ENCODE measurements at places on chromosomes 2 and 18.

GRCh38 chr2:43407935-43408334, 181.5 kb upstream of the ZFP36L2 start:
- no peak for DNase-seq

DNA sequence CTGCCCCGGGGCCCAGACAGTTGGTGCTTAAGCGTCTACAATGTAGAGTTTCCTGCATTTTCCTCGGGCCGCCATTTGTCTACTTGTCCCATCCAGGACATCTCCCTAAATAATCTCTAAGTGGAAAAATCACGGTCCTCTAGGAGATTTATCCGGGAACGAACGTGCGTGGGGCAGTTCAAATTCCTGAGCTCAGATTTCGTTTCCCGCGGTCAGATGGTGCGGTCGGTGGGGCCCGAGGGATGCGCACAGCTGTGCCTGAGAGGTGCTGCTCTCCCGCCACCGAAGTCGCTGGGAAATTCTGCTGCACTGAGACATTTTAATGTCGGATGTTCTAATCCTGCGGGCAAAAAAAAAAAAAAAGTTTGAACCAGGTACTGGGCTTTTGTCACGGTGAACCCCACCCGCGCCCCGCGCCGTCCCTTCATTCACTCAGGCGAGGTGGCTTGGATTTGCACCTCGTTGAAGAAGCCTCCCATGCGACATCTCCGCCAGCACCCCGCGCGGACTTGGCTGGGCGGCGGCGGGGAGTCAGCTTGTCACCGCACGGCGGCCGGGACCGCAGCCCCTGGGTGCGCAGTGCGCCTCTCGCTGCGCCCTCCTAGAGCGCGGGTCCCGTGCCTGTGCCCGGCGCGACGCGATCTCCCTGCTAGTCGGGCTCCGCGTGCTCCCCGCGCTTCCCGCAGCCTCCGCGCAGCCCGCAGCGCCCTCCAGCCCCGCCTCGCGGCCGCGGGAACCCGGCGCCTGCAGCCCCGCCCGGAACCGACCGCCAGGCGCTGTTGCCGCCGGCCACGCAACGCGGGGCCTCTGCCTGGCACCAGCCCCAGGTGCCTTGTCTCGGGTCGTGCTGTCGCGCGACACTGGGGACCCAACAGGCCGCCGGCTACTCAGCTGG, 191.9 kb upstream of the TCF4 start:
- DNase-seq, result no peak

DNA sequence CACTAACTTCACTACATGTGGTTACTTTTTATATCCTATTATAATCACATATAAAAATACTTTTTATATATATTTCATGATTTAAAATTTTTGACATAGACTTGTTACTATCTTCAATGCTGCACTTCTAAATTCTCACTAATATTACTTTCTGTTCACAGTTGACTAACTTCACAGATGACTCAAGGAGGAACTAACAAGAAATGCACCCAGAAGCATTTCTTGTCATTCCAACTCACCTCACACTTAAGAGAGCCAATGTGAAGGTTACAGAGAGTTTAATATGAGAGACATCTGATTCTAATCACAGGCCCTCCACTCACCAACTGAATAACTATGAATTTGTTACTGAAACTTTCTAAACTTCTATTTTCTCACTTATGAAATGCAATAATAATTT, 399.8 kb upstream of the SLC8A1 start:
- DNase-seq, result no peak

GRCh38 chr2:98608962-98609604, 694 bp downstream of the UNC50 start:
- DNase-seq, result no peak

DNA sequence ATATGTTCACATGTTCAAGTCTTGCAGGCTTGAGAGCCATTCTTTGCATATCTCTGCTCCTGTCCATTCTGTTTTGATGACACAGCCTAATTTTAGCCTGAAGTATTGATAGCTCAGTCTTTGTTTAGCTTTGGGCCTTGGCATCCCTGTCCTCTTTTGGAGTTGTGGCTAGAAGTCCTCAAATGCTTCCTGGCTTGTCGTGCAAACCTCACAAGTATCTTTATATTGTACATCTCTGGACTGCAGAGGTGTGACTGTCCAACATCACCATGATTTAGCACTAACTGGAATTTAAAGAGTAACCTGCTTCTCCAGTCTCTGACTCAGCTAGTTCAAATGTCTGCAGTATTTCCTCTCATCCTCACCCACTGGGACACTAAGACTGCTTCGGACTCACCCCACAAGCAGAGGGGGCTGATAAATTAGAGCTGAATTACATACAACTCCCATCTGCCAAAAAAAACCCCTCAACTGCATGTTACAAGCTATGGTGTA, 11.7 kb downstream of the PFN4 start:
- no peak for DNase-seq

DNA sequence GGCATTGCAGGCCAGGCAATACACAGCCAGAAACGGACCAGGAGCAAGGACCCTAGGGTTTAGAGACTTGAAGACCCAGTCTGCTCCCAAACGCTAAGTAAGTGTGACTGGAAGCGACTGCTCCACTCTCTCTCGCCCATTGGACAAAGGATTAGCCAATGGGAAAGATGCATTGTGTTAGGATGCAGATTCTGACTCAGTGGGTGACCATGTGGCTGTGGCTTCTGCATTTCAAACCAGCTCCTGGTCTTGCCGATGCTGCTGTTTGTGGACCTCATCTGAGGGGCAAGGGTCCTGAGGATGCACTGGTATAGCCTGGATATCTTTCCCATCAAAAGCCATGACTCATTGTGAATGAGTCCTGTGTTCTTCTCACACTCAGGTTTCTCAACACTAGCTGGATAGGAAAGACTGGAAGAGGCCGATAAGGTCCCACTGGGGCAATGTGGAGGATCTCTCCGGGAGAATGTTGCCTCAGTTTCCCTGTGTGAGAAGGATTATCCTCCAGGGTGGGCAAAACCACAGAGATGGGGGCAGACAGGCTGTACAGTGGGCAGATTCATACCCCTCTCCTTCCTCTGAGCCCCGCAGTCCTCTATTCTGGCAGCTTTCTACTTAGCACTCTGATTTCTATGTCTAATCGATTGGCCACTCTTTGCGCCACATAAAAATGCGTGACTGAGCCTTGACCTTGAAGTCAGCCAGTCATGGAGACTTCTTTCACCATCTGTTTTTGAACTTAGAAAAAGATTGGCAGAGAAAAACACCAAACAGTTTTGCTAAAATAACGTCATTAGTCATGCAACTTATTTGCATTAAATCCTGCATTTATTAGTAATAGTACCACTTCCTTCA, 257.1 kb downstream of the PRKCE start:
- no peak for DNase-seq

DNA sequence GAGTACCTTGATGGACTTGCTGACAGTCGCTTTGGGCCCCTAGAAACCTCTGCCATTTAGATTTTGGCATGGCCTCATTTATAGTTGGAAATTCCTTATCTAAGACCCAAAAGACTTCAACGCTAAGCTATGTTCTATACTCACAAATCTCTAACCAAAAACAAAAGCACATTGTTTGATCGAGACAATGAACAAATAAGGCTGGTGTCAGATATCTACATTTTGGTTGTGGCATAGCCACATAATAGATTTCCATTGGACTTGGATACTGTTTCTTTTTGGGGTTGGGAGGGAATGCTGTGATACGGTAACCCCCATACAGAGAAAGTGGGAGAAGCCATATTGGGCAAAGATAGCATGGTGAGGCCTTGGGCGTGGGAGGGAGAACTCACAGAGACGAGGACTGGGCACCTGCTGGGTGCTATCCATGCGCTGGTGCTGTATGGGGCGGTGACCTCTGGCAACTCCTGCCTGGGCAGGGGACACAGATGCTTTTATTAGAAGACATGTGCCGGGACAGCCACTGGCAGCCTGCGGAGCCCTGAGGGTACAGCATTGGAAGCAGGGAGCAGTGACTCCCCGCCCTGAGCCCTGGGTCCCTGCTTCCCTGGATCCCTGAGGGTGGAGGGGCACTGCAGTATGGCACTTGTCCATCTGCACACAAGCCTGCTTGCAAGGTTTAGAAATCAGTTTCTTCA, 97.1 kb downstream of the ASAP2 start:
- DNase-seq, result no peak

GRCh38 chr2:38148501-38148900, 72.5 kb upstream of the CYP1B1 start:
- no peak for DNase-seq

- DNase-seq, result no peak
These were observed 114.1 kb downstream of the RIF1 start for GRCh38 chr2:151523850-151524249.
